BJ (cell line): ENCODE measurements at places on chromosomes 12 and 14.

DNA sequence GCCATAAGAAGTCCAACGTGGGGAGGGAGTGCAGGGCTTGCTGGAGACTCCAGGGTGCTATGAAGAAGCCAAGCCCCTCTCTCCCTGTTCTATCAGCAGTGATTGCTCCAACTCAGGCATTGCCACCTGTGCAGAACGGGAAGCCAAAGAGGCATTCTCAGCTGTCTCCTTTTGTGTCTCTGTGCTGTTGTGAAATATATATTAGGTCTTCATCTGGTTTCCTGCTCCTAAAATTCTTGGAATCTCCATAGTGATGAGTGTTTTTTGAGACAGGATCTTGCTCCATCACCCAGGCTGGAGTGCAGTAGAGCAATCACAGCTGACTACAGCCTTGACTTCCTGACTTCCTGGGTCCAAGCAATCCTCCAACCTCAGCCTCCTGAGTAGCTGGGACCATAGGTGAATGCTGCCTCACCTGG is 51.2 kb upstream of the AEBP2 start:
- no peak for DNase-seq

- DNase-seq, result no peak
Measured at GRCh38 chr12:104344682-104345081, 41.1 kb downstream of the EID3 start.

DNA sequence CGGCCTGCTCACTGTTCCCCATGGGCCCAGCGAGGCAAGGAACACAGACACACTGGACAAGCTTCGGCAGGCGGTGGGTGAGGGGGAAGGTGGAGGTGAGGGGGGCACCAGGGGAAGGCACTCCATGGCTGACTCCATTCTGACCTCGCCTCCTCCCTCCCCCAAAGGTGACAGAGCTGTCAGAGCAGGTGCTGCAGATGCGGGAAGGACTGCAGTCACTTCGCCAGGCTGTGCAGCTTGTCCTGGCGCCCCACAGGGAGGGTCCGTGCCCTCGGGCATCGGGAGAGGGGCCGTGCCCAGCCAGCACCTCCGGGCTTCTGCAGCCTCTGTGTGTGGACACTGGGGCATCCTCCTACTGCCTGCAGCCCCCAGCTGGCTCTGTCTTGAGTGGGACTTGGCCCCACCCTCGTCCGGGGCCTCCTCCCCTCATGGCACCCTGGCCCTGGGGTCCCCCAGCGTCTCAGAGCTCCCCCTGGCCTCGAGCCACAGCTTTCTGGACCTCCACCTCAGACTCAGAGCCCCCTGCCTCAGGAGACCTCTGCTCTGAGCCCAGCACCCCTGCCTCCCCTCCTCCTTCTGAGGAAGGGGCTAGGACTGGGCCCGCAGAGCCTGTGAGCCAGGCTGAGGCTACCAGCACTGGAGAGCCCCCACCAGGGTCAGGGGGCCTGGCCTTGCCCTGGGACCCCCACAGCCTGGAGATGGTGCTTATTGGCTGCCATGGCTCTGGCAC is 10.6 kb downstream of the MCRS1 start:
- no peak for DNase-seq

- DNase-seq, result no peak
Measured at GRCh38 chr14:64709126-64709525, 4.9 kb downstream of the PLEKHG3 start.

DNA sequence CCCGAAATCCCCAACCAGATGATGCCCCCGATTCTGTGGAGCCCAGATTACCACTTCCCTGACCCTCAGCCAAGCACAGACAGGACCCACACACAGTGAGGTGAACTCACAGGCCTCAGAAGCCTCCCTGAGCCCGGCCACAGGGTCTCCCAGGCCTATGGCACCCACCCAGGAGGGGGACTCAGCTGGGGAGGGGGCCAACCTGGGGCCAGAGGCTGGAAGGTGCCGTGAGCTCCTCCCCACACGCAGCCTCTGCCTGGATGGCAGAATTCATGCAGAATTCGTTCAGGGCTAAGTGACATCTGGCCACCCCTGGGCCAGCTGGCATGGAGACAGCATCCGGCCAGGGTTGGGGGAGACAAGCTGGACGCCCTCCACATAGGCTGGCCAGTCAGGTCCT is 11.8 kb downstream of the TMEM179 start:
- no peak for DNase-seq

DNA sequence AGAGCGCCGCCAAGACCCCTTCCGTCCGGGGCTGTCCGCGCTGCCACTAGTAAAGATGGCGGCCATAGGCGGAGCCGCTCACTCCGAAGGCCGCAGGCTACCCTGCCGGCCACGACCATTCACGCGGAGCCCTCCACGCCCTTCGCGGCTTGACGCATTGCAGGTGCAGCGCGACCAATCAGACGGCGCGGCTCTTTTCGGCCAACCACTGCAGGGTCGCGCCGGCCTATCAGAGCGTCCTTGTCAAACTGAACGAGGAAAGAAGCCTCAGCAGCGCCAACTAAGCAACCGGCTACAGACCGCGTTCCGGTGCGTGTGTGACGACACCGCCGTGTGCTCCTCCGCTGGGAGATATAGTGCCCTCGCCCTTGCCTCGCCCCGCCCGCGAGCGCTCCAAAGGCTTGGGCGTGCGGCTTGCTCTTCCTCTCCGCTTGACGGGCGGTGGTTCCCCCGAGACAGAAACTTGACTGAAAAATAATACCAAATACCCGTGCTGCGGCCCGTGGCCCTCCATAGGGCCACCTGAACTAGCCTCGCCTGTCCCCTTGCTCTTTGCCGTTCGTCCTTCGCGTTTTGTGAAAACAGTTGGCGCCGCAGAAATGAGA is 13.6 kb upstream of the CALM1 start:
- peak; percentile 96 for DNase-seq

DNA sequence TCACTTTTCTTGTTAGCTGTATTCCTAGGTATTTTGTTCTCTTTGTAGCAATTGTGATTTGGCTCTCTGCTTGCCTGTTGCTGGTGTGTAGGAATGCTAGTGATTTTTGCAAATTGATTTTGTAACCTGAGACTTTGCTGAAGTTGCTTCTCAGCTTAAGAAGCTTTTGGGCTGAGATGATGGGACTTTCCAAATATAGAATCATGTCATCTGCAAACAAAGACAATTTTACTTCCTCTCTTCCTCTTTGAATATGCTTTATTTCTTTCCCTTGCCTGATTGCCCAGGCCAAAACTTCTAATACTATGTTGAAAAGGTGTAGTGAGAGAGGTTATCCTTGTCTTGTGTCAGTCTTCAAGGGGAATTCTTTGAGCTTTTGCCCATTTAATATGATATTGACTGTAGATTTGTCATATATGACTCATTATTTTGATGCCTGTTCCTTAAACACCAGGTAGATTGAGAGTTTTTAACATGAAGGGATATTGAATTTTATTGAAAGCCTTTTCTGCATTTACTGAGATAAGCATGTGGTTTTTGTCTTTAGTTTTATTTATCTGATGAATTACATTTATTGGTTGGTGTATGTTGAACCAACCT is 26.7 kb downstream of the CLECL1 start:
- no peak for DNase-seq

GRCh38 chr14:61670576-61670975 is 24.7 kb upstream of the HIF1A start:
- no peak for DNase-seq

- DNase-seq, result peak; percentile 37
Measured at GRCh38 chr12:79547735-79548609, 142.8 kb downstream of the PAWR start.

DNA sequence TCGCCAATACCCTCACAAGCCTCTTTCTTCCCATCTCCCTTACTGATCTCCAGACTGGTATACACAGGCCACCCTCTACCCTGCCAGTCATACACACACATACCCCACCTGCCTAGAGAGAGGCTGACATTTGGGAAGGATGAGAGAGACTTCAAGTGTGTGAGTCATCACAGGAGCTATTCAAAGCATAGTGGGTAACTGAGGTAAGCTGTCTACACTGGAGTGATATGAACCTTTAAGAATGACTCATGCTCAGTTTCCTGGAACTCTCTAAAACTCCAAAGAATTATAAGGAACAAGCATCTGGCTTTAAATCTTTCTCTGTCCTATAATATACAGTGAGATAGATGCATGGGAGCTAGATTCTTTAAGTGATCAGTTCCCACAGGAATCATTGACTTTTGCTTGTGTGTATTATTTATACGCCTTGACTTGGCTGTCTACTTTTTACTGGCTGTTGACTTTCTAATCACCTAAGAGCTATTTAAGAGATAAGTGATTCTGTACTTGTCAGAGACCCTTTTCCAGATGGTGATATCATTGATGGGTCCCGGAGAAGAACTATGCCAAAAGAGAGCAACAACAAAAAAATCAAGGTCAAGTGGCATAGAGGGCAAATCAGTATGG is 5.8 kb downstream of the IGF1 start:
- DNase-seq, result no peak

DNA sequence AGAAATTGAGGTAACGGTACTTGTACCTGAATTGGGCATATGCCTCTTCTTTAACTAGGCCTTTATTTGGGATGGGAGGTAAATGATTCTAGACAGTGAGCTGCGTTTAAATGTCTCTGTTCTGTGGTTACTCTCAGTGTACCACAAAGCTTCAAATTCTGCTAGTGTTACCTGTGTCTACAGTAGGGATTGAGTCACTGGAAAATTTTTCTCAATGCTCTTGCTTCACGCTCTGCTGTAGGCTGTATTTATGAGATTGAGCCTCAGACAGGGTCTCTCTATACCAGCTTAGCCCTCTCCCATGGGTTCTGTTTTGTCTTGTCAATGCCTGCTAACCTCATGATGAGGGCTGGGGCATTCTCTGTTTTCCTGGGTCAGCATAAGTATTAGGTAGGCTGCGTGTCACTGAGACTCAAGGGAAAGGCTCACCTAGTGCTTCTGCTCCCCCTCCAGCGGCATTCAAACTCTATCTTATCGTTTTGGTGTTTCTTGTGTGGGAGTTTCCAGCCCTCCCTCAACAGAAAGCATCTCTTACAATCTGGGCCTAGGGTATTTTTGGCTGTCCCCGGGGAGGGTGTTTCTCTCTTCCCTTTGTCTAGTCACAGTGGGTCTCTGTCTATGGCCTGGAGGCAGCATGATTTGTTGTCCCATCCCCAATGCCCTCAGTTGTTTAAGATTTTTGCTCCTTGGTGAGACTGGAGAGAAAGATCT is 285.8 kb downstream of the ADGRD1 start:
- DNase-seq, result no peak

GRCh38 chr14:57574617-57575288 is 81.1 kb upstream of the CCDC198 start:
- no peak for DNase-seq

- DNase-seq, result no peak
Measured at GRCh38 chr12:109729801-109730200, 16.2 kb downstream of the FAM222A start.

- no peak for DNase-seq
Measured at GRCh38 chr12:111150921-111151840, 217.7 kb downstream of the PHETA1 start.

- DNase-seq, result no peak
Measured at GRCh38 chr14:103630364-103631108, 1.5 kb downstream of the KLC1 start.

- no peak for DNase-seq
Measured at GRCh38 chr12:16581416-16581815, 24.5 kb downstream of the LMO3 start.

- DNase-seq, result no peak
Measured at GRCh38 chr12:132148368-132149045, 4.2 kb downstream of the NOC4L start.

DNA sequence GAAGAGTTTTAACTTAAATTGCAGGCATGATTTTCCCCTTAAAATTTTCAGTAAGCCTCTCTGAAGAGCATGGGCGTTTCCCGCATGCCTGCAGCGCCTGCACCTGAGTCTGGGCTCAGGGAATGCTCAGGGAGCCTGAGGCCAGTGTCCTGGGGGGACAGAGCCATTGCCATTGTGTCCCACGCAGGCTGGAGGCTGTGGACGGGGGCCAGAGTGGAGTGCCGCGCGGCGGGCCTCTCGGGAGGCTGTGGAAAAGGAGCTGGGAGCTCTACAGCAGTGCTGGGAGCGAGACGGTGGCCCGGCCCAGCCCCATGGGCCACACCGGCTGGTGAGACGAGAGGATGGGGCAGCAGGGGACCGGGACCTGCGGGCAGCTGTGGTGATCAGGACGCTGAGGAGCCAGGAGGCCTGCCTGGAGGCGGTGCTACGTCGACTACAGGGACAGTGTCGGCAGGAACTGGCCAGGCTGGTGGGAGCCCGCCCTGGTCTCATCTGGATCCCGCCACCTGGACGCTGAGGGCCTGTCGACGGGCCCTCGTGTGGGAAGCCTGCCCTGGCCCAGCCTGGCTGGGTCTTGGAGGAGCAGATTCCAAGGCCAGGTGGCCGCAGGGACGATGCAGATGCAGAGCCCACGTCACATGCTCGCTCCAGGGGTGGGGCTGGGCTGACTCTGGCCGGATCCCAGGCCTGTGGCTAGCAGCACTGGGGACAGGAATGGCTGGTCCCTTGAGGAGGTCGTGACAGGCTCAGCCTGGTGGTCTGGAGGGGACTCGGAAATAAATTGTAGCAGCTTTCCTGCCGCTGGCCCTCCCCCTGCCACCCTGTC is 7.6 kb downstream of the TEDC1 start:
- no peak for DNase-seq

DNA sequence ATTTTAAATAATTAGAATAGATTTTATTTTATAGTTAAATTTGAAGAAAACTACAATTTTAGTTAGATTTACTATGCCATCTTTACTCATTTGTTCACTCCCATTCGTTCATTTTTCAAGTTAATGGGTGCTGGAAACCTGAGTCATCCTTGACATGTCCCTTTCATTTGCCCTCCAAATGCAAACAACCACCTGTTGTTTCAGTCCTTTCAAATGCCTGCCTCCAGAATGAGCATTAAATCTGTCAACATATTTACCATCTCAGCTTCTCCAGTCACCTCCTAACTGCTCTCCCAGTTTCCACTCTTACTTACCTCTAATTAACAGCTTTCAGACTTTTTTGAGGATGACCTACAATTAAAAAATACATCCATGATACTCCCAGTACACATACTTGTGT is 375.5 kb downstream of the RAD51B start:
- no peak for DNase-seq

GRCh38 chr12:24743941-24744793 is 204.7 kb downstream of the BCAT1 start:
- DNase-seq, result no peak

DNA sequence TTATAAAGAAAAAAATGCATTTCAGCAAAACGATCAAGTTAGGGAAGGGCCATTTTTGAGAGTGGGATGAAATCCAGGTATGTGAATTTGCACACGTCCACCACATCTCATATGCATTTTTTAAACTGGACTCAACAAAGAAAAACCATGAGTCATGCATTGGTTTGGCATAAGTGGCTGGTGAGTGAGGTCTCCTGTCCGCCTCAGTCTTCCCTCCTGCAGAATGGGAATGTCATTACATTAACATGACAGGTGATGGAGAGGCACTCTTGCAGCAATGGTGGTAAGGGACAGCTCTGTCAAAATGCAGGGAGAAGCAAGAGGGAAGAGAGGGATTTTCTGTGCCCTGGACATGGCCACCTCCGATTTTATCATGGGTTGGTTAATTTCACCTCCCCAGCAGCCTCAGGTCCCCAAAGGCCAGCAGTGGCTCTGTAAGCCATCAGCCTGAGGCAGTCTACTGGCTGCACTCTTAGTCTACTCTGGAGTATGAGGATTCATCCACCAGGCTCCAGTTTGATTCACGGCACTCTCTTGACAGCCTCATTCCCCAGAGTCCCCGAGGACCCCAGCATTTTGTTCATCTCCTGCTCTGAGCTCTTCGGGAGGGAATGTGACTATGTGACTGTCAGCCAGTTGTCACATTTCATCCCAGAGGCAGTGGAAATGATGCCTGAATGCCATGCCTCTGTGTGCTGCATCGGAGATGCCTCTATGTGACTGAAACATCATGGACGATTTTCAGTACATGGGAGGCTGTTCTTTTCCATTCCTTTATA is 17.1 kb upstream of the PWP1 start:
- no peak for DNase-seq

GRCh38 chr12:124520265-124520701 is 47.1 kb downstream of the NCOR2 start:
- no peak for DNase-seq
